ENCODE measurements at places on chromosomes 3 and 15.
A peak's percentile ranks its signal among the peaks of the same experiment; 100 is the strongest.

GRCh38 chr15:83115831-83116565 lies 8.6 kb downstream of the TM6SF1 start:
- no peak for DNase-seq

GRCh38 chr15:69657626-69658025 lies 205.0 kb downstream of the RPLP1 start:
- no peak for DNase-seq

- no peak for DNase-seq
Observed at GRCh38 chr3:128201158-128201755, 48.0 kb downstream of the EEFSEC start.

DNA sequence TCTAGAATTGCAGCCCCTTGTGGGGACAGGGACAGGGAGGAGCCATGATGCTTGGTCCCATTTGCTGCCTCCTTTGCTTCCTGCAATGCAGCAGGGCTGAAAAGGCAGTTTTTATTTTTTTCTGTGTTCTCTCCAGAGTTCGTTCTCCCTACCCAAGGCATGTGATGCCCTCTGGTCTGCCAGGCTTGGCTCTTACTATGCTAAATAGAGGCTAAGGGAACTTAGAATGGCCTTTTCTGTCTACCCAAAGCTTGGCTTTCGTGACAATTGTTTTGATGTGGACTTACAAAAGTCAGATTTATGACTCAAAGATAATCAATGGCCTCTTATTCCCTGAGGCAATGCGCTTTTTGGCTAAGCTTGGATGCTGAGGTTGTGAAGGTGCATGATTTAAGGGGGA lies 293.3 kb upstream of the TBL1XR1 start:
- no peak for DNase-seq

DNA sequence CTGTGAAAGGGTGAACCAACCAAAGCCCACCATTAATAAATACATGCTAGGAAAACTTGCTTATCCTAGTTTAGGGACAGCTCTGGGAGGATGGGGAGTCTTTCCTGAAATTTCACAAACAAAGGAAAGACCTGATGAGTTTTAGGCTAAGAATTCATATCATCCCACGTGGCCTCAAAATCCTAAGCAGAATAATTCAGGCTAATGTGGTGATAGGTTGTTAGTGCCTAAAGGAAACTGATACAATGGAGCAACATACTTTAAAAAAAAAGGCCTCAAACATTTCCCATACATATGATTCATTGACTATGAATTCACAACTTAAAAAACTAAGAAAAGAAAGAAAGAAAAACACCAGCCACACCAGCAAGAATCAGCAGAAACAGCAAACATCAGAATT lies 126.9 kb upstream of the CNTN4 start:
- no peak for DNase-seq

- DNase-seq: no peak
Observed at GRCh38 chr3:98027085-98027446, 8.0 kb downstream of the GABRR3 start.

DNA sequence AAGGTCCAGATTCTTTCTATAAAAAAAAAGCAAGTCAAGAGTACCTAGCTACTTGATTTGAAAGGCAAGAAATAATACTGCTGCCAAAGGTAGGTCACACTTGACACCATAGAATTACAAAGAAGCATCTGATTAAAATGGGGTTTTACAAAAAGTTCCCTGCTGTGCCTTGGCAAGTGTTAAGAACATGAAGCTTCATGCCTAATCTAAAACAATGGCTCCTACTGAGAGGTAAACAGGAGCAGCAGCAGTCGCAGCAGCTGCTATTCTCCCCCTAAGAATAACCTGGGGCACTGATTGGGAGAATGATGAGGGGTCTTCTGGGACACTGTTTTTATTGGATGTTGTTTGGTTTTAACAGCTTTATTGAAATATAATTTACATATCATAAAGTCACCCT lies 14.1 kb downstream of the UBP1 start:
- no peak for DNase-seq

- peak; percentile 39 for DNase-seq
Observed at GRCh38 chr3:171356251-171356650, 104.0 kb downstream of the TNIK start.

- no peak for DNase-seq
Observed at GRCh38 chr15:90572893-90573292, 43.2 kb downstream of the CRTC3 start.

DNA sequence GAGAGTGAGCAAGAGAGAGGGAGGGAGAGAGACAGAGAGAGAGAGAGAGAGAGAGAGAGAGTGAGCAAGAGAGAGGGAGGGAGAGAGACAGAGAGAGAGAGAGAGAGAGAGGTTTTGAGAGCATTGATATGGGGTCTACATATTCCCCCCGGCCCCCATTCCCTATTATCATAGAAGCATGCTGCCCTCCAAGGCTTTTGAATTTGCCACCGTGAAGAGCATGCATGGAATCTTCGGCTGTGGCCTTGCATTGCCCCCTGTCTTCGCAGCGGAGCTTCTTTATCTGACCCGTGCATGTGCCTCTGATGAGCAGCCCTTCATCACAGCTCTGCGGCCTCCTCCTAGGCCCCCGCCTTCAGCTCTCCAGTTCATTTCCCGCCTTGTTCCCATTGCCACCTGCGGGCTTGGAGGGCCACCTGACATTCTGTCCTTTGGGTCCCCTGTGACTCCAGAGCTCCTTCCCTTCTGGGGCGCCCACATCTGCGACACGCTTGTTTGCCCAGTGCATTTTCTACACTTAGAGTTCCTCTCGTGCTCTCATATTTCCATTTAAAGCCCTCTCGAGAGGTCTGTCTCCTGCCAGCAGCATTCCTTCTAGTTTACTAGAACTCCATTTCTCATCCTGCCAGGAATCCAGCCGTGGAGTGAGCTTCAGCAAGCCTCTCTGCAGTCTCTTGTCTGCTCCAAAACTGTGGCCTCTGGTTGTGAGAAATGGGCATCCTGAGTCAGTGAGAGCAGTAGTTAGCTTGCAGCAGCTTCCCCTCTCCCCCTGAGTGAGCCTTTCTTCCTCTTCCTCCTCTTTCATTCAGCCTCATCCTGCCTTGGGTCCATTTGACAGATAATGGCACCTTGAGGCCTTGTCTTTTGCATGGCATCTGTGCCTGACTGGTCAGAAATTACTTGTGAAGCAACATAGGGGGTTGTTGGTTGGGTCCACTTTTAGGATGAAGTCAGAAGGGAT lies 25.3 kb downstream of the LPP start:
- DNase-seq: no peak

All from CD4-positive, alpha-beta T cell treated with Interleukin-2 at 100 ng/mL for 4 hours (primary cell).